ENCODE measurements at places on chromosomes 5 and 9.
A peak's percentile ranks its signal among the peaks of the same experiment; 100 is the strongest.

GRCh38 chr5:127385936-127386335 is 95.3 kb downstream of the MEGF10 start:
- no peak for DNase-seq

DNA sequence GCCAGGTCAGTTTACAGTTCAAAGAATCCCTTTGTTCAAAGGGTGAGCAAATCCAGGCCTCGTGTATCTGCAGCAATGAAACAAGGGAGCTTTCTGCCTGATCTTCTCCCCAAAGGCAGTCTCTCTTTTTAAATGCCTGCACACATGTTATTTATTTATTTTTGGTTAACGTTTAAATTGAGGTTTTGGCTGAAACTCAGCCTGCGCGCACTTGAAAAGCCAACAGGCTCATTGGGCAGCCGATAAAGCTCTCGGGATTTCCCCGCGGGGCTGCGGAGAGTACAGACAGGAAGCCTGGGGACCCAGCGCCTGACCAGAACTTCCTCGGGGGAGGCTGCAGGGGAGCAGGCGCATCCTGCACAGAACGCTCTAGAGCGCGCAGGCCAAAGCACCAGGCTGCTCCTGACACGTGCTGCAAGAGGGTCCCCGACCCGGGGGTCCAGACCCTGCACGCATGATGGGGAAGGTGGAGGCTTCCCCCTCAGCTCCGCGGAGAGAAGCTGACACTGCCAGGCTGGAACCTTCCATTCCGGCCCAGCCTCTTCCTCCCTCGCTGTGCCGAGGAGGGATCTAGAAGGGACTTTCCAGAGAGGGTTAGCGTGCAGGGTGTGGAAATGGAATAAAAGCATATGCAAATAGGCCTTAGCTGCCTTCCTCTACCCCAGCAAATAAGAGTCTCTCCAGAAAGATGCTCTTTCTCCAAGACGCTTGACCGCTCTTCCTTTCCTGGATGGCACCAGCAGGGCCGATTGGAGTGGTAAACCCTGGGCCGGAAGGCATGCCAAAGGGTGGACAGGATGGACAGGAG is 46.1 kb downstream of the PTTG1 start:
- DNase-seq = peak; percentile 43

- DNase-seq = no peak
Observed at GRCh38 chr5:176543428-176544182, 5.5 kb upstream of the CDHR2 start.

DNA sequence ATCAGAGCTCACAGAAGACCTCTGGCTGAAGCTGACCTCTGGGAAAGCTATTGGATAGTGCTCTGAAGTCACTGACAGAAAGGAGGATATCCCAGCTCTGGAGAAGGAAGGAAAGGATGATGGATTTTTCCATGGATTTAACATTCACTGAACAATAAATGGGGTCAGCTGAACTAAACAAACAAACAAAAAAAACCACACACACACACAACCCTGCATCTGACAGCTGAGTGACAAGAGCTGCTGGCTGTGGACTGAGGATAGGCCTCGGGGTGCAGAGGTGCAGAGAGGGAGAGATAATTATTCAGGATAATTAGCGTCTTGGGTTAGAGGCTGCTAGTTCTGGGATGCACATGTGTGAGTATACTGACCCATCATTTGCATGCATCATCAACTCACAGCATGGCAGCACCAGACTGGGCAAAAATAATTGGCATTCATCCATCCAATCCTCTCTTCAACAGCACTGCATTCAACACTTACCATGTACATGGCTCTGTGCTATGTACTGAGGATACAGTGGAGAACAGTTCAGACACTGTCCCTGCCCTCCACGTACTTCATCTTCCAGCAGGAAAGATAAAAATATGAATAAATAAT is 131.4 kb upstream of the TRIM32 start:
- no peak for DNase-seq
